ENCODE measurements at places on chromosomes 13 and 19.

GRCh38 chr19:12983542-12984142 lies 11.6 kb upstream of the NFIX start:
- no peak for DNase-seq

- DNase-seq: no peak
Measured at GRCh38 chr13:41909506-41909905, 51.4 kb downstream of the VWA8 start.

DNA sequence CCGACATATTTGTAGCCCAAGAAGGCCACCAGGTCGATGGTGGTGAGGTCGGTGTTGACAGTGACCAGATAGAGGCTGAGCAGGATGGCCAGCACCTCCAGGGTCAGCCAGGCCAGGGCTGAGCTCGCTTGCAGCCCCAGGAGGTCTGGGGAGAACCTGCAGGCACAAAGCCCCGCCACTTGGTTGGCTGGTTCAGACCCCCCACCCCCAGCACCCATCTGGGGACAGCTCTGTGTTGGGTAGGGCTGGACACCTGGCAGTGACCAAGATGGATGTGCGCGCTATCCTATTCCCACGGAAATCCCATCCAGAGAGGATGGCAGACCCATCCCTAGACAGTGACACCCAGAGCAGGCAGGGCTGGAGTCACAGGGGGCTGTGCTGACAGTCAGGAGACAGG lies 3.5 kb downstream of the C19orf33 start:
- no peak for DNase-seq

GRCh38 chr13:58882516-58882915 lies 1251.0 kb downstream of the PCDH17 start:
- DNase-seq: no peak

DNA sequence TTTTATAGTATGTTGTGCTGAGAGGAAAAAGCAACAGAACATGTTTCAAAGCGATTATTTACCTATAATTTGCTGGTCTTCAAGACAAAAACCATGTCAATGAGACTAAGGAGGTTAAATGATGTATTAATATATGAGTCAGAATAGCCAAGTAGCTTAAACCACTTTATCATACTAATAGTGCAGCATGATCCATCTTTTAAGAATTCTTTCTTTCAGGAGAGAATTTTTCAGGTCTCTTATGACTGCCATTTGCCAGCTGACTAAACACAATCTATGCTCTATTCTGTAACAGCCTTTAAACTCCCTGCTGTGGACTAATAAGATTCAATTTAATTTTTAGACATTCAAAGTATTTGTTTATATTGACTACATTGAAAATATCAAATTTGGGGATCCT lies 93.7 kb downstream of the TRPC4 start:
- no peak for DNase-seq

DNA sequence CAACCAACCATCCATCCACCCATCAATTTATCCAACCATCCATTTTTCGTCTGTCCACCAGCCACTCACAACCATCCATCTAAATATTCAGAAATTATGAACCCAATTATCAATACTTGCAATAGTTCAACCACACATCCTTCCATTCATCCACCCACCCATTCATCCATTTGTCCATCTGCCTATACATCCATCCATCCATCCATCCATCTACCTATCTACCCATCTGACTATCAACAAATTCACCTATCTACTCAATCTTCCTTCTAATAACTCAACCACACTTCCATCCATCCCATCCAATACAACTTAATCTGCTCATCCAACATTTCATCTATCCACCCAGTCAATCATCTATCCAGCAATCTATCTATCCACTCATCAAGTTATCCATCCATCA lies 46.3 kb downstream of the UNC13A start:
- DNase-seq: no peak

DNA sequence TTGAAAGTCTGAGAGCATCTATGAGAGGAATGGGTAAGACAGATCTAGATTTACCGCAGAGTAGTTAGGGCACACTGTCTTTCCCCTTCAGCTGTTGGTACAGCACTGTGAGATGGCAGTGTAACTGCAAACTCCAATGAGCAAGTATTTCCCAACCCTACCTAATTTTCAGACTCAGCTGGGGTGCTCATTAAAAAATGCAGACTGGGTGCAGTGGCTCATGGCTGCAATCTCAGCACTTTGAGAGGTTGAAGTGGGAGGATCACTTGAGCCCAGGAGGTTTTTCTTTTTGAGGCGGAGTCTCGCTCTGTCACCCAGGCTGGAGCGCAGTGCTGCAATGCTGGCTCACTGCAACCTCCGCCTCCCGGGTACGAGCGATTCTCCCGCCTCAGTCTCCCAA lies 12.6 kb downstream of the QPCTL start:
- DNase-seq: no peak

DNA sequence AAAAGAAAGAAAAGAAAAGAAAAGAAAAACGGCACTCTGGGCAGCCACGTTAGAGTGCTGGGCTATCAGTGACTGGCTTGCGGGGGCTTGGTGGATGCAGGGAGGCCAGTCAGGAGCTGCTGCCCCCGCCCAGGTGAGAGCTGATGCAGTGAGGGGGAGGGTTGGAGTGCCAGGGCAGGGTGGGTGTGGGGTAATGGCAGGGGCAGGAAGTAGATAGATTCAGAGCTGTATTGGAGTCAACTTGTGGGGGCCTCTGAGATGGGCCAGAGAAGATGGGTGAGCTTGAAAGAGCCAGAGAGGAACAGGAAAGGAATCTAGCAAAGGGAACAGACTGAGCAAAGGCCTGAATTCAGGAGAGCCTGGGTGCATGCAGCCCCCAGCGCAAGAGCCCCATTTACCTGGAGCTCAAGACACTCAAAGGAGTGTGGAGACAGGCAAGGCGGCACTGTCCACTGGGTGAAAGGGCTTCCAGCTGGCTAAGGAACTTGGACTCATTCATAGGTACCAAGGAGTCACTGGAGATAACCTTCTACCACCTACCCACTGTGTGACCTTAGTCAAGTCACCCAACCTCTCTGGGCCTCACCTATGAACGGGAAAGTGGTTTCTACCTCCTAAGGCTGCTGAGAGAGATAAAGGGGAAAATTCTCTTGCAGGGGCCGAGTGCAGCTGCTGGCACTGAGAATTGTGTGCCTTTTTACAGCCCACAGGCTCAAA lies 20.2 kb downstream of the VSTM2B start:
- DNase-seq: no peak

GRCh38 chr19:46365561-46365960 lies 18.7 kb downstream of the PPP5C start:
- DNase-seq: peak; percentile 37

- no peak for DNase-seq
Measured at GRCh38 chr13:101841698-101842097, 389.2 kb downstream of the ITGBL1 start.

GRCh38 chr19:11127905-11128304 lies 27.7 kb downstream of the SPC24 start:
- no peak for DNase-seq

DNA sequence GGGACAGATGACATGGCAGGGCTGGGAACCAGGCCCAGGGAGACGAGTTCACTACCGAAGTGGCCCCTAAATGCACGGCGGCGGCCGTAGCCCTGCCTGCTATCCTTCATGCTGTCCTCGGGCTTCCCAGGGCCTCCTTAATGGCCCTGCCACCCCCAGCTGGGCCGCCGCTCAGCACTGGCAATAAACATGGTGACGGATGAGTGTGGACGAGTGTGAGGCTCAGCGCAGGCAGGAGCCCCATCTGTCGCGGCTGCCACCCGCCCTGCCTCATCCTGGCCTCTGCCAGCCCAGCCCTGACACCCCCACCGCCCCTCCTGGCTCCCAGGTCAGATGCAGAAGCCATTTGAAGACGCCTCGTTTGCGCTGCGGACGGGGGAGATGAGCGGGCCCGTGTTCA lies 13.6 kb downstream of the PIN1 start:
- DNase-seq: no peak

DNA sequence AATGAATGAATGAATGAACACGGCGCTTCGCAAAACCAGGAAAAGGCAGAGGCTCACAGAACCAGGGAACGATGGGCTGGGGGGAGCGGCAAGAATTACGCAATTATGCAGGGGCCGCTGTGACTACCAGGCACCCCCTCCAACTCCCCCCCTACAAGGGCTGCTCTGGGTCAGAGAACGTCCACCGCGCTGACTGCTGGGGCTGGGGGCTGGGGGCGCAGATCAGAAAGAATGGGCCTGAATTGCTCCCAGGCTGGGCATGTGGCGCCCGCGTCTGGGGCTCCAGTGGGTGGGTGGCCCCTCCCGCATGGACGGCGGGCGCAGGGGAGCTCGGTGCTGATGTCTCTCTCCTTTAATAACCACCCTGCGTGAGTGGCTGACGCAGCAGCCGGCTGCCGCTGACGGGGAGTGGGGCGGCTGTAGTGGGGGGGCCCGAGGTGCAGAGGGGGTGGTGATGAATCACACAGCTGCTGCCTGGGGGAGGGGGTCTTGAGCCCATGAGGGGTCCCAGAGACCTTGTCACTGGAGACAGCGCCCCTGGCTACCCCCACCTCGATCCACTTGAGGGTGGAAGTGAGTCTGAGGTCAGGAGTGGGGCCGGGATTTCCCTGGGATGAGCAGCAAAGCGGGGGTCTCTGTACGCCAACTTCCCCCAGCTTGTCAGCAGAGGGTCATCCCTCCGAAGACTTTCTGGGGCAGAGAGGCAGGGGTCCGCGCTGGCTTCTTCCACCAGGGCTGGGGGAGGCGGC lies 1.5 kb upstream of the CIRBP start:
- peak; percentile 80 for DNase-seq

DNA sequence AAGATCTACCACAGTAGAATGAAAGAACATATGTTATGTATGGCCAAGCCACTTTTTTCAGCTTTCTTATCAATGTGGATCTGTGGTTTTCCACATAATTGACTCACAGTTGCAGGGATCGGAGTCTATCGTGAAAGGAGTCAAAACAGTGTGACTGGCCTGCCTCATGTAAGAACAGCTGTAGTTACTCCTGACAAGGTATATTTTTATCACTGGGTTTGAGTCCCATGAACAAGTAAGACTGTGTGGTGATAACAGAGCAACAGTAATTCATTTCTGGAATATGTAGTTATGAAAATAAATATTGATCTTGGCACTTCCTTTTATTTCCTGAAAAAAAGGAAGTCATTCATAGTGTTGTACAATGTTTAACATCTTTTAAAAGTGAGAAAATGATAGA lies 416.6 kb downstream of the KLF12 start:
- DNase-seq: no peak

DNA sequence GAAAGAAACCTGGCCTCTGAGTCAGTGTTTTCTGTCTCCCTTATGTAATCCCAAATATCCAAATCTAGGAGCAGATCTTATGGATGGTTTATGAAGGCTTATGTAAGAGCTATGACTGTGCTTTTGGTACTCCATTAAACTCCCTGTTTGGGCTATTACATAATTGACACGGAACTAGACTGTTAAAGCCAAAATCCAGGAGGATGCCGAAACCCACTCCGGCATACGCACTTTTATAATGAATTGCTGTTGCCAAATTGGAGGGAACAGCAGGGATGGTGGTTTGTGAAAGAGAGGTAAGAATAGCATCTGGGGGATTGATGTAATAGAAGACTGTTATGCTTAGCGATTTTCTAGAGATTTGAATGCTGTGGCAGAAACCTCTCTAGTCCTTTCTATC lies 2.0 kb downstream of the MTUS2 start:
- no peak for DNase-seq

DNA sequence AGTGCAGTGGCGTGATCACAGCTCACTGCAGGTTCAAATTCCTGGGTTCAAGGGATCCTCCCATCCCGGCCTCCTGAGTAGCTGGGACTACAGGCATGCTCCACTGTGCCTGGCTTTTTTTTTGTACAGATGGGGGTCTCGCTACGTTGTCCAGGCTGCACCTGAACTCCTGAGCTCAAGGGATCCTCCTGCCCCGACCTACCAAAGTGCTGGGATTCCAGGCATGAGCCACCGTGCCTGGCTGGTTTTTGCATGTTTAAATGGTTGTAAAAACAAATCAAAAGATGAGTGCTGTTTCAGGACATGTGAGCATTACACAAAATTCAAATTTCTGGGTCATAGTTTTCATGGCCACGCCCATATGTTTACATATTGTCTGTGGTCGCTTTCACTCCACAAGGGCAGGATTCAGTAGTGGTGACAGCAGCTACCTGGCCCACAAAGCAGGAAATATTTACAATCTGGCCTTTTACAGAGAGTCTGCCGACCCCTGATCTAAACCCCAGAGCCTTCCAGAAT lies 5.3 kb downstream of the MATK start:
- DNase-seq: no peak

DNA sequence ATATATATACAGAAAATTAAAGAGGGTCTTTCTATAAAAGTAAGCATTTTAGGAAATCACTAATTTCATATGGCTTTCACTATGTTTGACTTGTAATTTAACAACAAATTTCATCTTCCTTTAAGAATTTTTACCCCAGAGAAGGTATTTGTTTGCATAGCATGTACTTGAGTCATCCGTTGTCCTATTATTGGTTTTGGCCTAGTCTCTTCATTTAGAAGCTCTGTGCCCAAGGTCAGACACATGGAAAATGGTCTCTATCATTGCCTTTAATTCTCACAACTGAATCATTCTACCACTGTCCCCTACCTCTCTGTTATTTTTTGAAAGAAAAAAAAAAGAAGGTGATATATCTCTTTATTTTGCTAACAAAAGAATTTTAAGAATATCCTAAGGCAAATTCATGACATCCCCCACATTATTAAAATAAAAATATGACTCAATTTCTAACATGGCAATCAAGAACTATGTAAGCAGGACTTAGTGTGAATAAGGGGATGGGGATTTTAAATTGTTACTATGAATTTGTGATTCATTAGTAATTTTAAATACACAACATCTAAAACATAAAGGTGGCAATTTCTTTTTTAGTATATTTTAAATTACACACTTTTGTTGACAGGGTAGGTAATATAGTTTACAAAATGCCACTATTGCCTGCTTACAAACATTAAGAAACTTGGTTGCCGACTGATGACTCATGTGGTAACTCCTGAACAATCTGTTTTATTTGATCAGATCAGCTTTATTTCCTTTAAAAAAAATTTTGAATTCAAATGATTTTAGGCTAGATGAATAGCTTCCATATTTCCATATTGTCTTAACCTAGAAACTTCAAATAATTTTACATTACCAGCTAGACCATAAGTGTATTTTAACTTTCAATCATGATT lies 13.9 kb downstream of the SLITRK5 start:
- no peak for DNase-seq

DNA sequence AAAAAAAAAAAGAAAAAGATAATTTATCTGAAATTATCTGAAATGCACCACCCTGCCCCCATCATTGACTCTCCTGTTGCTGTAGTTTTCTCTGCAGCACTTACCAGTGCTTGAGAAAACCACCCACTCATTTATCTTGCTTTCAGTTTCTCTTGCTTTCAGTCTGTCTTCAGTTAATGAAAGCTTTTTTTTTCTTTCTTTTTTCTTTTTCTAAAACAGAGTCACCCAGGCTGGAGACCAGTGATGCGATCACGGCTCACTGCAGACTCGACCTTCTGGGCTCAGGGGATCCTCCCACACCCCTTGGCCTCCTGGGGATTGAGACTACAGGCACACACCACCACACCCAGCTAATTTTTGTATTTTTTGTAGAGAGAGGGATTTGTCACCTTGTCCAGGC lies 4.3 kb upstream of the ACP5 start:
- no peak for DNase-seq

DNA sequence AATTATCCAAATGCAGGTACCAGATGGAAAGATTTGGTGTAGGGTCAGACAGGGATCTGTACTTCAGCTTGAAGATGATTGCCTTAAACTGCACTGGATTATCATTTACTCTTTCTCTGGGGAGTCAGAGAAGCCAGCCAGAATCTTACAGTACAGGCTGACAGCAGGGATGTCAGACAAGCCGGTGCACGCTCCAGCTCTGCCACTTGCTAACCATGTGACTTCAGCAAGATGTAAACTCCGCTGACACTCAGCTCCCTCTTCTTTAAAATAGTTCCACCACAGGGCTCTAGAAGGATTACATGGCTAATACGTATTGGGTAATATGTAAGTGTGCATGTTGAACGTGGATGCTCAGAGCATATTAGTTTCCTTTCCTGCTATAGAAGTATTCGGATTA lies 251.4 kb upstream of the MAB21L1 start:
- DNase-seq: no peak

Measured in suprapubic skin (tissue), 4 donors.